Stimulated activated CD4-positive, alpha-beta T cell treated with anti-CD3 and anti-CD28 coated beads, Interleukin-15, amount 100 ng/mL, for 24 hours (primary cell): ENCODE measurements at places on chromosomes 3 and 15.

- no peak for DNase-seq
Measured at GRCh38 chr3:116059421-116060096, 385.7 kb downstream of the LSAMP start.

GRCh38 chr3:16837602-16838001 lies 47.2 kb upstream of the PLCL2 start:
- no peak for DNase-seq

GRCh38 chr3:136624371-136624770 lies 127.8 kb downstream of the STAG1 start:
- DNase-seq, result no peak

DNA sequence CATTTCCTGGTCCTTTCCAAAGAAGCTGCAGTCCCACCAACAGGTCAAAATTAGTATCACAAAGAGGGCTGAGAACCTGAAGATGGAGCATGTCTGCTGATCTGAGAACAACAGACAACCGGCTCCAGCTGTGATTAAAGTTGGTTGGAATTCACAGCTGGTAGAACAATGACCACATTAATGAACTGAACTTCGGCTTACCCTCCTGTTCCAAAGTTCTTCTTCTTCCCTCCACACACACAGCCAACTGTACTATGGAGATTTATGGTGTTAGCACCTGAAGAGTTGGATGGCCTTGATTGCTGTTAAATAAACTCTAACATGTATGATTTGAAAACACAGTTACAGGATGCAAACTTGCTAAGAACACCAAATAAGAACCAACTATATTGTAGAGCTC lies 27.4 kb upstream of the ROPN1 start:
- no peak for DNase-seq

GRCh38 chr15:32675466-32675865 lies 34.0 kb downstream of the SCG5 start:
- no peak for DNase-seq

GRCh38 chr3:5309171-5309570 lies 121.7 kb downstream of the EDEM1 start:
- no peak for DNase-seq

DNA sequence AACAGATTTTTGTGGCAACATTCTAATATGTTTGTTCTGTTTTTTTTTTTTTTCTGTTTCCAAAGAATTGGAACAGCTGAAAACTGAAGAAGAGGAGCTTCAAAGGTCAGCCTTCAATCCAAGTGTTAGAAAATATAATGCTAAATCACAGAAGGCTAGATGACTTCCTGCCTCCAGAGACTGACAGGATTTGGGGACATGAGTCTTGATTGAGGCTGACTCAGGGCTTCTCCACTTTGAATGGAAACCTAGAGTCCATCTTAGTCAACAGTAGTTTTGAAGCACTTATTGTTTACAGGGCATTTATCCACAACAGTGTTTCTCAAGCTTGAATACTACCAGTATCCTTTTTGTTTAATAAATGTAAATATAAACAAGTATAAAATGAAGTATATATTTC lies 44.5 kb upstream of the RAD51 start:
- DNase-seq, result no peak

GRCh38 chr3:44132061-44132460 lies 109.6 kb upstream of the TOPAZ1 start:
- no peak for DNase-seq

DNA sequence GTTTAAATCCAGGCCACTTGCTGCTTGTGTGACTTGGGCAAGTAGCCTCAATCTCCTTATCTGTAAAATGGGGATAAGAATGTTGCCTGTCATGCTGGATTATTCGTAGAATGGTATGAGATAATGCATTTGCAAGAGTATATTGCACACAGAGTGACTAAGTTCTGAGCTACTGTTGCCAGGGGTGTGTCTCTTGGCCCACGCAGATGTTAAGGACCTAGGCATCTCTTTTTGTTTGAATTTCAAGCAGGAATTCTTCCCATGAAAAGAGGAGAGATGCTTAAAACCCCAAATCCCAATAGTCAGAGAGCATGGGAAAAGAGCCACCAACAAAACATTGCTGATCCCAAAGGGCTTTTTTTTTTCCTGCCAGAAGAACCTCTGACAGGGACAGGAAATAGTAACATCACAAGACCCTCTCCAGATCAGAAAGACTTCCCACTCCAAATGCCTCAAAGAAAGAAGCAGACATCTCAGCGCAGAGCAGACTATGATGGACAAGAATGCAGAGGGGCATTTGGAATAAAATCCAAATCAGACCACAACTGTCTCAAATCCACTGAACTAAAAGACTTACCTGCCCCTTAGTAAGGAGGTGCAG lies 90.5 kb downstream of the MRPL46 start:
- DNase-seq, result no peak

- DNase-seq, result no peak
Measured at GRCh38 chr3:462851-463250, 266.3 kb downstream of the CHL1 start.

GRCh38 chr3:146154995-146155394 lies 6.0 kb downstream of the PLOD2 start:
- DNase-seq, result no peak

- no peak for DNase-seq
Measured at GRCh38 chr3:15211937-15212336, 5.9 kb downstream of the CAPN7 start.

DNA sequence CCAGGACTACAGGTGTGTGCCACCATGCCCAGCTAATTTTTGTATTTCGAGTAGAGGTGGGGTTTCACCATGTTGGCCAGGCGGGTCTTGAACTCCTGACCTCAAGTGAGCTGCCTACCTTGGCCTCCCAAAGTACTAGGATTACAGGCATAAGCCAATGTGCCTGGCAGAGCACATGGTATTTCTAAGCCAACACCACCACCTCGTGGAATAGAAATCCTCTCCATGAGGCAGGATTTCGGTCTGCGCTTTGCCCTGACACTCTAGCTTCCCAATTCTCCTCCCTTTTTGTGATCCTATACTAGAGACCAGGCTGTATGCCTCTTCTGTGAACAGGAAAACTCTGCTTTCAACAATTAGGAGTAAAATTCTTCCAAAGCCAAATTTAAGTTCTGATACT lies 372.2 kb downstream of the VGLL3 start:
- no peak for DNase-seq

DNA sequence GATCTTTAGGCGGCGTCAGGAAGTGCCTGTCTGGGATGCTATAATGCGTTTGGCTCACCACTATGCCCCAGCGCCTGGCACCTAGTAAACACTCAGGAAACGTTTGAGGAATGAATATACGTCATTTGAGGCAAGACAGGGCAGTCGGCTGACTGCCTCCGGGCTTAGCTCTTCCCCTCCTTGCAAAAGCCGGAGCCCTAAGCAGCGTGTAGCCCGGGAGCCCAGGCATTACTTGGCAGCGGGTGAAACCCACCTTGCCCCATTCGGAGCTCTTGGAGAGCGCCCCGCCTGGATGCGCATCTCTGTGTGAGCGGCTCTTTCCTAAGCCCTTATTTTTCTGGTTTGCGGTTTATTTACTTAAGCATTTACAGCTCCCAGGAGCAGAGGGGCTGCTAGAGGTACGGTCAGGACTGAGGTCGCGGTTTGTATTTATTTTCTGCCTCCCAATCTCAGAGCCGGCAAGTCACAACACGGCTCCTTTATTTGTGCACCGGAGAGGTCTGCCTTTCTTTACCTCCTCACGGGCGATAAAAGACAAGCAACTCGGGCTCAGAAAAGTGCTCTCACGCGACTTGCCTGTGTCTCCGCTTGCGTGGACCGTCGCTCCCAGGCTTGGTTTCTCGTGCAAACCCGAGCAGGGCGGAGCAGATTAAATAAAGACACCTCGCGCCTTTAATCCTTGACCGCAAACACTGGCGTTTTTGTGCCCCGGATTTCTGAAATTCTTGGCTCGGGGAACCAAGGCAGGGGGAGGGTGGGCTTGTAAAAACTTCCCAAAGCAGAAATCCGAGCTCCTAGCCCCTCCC lies 737 bp upstream of the ITPR1 start:
- peak; percentile 58 for DNase-seq

DNA sequence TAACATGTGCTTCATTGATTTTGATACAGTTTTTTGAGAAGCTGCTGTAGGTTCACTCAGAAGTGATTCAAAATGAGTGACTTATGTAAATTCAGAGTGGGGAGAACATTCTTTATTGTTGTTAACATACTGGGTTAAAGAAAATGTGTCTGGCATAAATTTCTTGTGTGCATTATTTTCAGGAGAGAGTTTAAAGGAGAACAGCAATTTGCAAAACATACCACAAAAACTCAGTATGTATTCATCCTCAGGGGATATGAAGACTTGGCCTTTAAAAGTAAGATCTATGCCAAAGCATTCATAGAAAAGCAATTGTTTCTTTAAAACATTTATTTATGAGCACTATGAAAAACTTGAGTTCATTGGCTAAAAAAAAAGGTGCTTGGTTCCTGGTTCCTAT lies 1089.8 kb downstream of the ROBO2 start:
- DNase-seq, result no peak

GRCh38 chr3:192860454-192860853 lies 57.2 kb downstream of the MB21D2 start:
- DNase-seq, result no peak

GRCh38 chr3:18559331-18559842 lies 134.2 kb upstream of the SATB1 start:
- peak; percentile 49 for DNase-seq

- DNase-seq, result no peak
Measured at GRCh38 chr3:4606911-4607310, 113.8 kb downstream of the ITPR1 start.

DNA sequence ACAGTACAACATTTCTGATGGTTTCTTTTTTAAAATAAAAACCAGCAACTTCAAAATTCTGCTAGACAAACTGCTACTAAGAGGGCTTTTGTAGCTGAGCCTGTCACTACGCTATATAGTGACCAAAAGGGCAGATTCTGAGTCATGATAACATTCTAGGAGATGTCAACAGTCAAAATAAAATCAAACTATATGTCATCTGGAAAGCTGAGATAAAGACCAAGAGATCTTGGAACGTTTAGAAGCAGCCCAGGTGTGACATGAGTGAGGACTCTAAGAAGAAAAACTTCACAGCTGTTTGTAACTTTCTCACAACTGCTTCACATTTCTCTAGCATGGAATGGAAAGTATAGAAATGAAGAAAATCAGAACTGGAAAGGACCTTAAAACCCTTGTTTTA lies 84.6 kb downstream of the FILIP1L start:
- no peak for DNase-seq

- DNase-seq, result no peak
Measured at GRCh38 chr15:34944936-34945335, 24.6 kb downstream of the AQR start.

DNA sequence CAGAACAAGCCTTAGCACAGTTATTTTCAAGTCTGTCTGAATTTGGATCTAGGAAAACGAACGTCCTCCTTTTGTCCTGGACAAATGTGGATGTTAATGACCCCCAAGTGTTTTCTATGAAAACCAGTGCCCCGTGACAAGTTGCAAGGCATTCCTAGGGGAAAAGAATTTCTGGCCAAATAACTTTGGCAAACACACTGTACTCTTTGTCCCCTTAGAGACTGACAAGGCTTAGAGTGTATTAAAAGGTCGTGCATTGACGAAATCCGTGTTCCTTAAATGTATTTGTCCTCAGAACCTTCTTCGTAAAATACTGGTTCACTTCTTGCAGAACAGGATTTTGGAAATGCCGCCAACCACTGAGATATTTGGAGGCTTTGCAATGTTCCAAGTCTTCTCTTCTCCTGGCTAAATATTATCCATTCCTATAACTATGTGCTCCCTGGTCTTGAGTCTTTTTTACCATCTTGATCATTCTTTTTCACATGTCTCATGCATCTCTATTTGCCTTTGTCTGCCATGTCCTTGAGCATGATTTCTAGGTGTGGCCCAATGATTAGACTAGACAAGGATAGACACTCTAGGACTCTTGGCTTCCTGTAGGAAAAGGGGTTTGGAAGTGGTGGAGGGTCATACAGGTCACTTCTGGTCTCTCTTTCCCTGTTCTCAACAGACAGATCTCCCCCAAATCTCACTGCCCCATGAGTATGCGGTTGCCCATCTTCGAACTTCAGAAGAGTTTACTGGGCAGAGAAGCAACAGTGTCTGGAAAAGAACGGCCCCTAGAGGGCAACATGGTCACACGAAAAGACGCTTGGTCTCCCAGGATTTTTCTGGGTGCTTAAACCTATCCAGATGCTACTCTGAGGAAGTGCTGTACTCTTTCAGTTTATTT lies 117.5 kb downstream of the EDEM1 start:
- peak; percentile 59 for DNase-seq

DNA sequence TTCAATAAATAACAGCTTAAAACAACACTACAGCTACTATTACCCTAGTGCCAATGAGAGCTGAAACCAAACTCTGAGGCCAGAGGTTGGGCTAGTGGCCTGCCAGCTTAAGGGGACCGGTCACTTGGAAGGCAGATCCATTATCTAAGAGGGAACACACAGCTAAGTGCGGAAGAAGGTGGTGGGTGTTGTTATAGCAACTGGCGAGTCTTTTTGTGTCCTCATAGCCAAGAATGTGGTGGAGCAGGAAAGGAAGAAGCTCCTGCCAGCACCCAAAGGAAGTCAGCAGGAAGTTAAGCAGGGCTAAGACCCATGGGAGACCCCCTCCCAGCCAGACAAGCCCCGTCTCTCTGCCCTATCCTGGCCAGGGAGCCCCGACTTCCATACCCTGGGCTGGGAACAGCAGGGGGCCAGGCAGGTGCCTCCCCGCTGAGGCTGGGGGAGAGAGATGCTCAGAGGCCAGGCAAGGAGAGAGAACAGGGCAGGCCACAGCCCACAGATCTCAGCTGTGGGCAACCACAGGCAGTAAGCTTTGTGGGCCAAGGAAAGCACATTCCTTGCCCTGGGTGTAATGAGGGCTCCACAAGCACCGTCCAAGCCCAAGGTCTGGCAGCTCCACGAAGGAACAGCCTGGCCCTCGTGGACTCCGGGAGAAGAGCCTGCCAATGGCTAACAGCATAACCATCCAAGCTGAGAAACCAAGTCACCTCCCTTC lies 34.0 kb upstream of the HRH1 start:
- DNase-seq, result no peak

DNA sequence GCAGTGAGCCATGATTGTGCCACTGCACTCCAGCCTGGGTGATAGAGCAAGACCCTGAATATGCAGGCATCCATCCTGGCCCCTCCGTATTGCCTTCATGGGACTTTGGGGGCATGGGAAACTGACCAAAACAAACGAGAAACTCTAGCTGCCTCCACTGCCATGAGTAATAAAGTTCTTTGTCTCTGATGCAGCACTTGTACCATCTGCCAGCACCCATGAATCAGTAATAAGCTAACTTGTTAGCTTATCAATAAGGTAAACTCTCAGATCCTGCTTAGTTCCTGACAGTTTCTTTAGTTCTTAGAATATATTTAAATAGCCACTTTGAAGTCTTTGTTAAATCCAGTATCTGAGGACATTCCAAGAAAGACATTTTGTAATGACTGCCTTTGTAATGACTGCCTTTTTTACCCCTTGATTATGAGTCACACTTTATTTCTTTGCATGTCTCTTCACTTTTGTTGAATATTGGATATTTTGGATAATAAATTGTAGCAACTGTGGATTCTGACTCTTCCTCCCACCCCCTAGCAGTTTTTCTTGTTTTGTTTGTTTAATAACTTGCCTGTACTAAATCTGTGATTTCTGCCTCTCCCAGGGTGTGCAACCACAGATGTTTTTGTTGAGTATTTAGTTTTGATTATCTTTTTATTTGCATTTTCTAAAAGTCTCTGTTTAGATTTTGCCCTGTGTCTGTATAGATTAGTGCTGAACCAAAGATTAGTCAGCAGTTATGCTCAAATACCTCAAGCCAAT lies 136.9 kb downstream of the HCN4 start:
- DNase-seq, result no peak
